ENCODE measurements at places on chromosomes 2 and 18. TPM values are rescaled to one million over a fixed set of nuclear protein-coding genes. Genes with fewer than 3 reads are reported as not detected.

Gene DYSF
- total RNA-seq: 51.5 TPM

Gene LRRC30
- 6.4 TPM for total RNA-seq

Gene AKAIN1
- total RNA-seq: not detected

Gene DLGAP1
- 5.5 TPM for total RNA-seq

Gene IL36B
- not detected for total RNA-seq

Gene SERPINB13
- not detected for total RNA-seq

Gene PROC
- total RNA-seq: 4.1 TPM

Gene ANKRD36
- 66.1 TPM for total RNA-seq

Gene ANKRD30BL
- 1.4 TPM for total RNA-seq

Gene VWA3B
- total RNA-seq: 0.18 TPM

Gene POTEC
- not detected for total RNA-seq

Gene USP34
- total RNA-seq: 150 TPM

Gene HRH4
- 0.23 TPM for total RNA-seq

Gene SERPINB12
- not detected for total RNA-seq

Gene NETO1
- total RNA-seq: 0.29 TPM

Gene SLC16A14
- 10.1 TPM for total RNA-seq

Gene UGT1A10
- not detected for total RNA-seq

Gene ACMSD
- 18.2 TPM for total RNA-seq

Gene DIS3L2
- total RNA-seq: 36.2 TPM

Gene MOCOS
- total RNA-seq: 0.53 TPM

Gene ARMC9
- 28.2 TPM for total RNA-seq

Gene COBLL1
- total RNA-seq: 138 TPM

Gene ADGRF3
- total RNA-seq: 0.64 TPM

Gene ASXL3
- 13.4 TPM for total RNA-seq
